A549 treated with DMSO at 1 μM for 4 hours (cell line): ENCODE measurements at places on chromosomes 4 and X. TPM values are rescaled to one million over a fixed set of nuclear protein-coding genes. Genes with fewer than 3 reads are reported as not detected.

TRAPPC11 gene
- total RNA-seq = 9.6 to 11.9 TPM (median 11.4 TPM) in 5 replicates

ATP7A gene
- 3.0 to 4.3 TPM (median 4.1 TPM) in 5 replicates for total RNA-seq

IGSF1 gene
- total RNA-seq = 0.39 to 0.68 TPM (median 0.42 TPM) in 5 replicates

MAGEE1 gene
- total RNA-seq = 3.7 to 5.4 TPM (median 5.3 TPM) in 5 replicates

DCHS2 gene
- 0.02 TPM in 1 of 5 replicates, not detected in the others for total RNA-seq

NPNT gene
- 0.19 to 0.41 TPM (median 0.22 TPM) in 5 replicates for total RNA-seq

SPACA5B gene
- not detected in 5 replicates for total RNA-seq

MID1 gene
- 34.9 to 64.0 TPM (median 58.8 TPM) in 5 replicates for total RNA-seq

EGFL6 gene
- total RNA-seq = 0.06 TPM in 1 of 5 replicates, not detected in the others

RNF150 gene
- total RNA-seq = 0.26 to 0.57 TPM (median 0.30 TPM) in 5 replicates

XG gene
- total RNA-seq = 0.04 TPM in 1 of 5 replicates, not detected in the others

SLC49A3 gene
- total RNA-seq = 0.09 to 0.29 TPM (median 0.14 TPM) in 4 of 5 replicates, not detected in the other

BTC gene
- total RNA-seq = 0.76 to 1.8 TPM (median 1.2 TPM) in 5 replicates

FAM241A gene
- 0.94 to 1.2 TPM (median 1.0 TPM) in 5 replicates for total RNA-seq

MAGEA2 gene
- 0.07 to 0.13 TPM (median 0.09 TPM) in 3 of 5 replicates, not detected in the others for total RNA-seq

ABCG2 gene
- 22.0 to 27.1 TPM (median 22.7 TPM) in 5 replicates for total RNA-seq

XAGE1A gene
- total RNA-seq = 16.0 to 35.5 TPM (median 20.7 TPM) in 4 of 5 replicates, not detected in the other

NSUN7 gene
- 0.27 to 0.58 TPM (median 0.30 TPM) in 5 replicates for total RNA-seq

OCRL gene
- total RNA-seq = 20.6 to 27.5 TPM (median 24.6 TPM) in 5 replicates

DGKQ gene
- 4.9 to 8.2 TPM (median 6.9 TPM) in 5 replicates for total RNA-seq

FAM120C gene
- 4.7 to 6.6 TPM (median 5.2 TPM) in 5 replicates for total RNA-seq

FAAH2 gene
- total RNA-seq = 0.05 to 0.36 TPM (median 0.10 TPM) in 3 of 5 replicates, not detected in the others

GPR82 gene
- not detected in 5 replicates for total RNA-seq

RGN gene
- 0.13 TPM in 1 of 5 replicates, not detected in the others for total RNA-seq

PABPC5 gene
- not detected in 5 replicates for total RNA-seq

NUP62CL gene
- 14.0 to 18.1 TPM (median 16.5 TPM) in 5 replicates for total RNA-seq

ACE2 gene
- 0.06 TPM in 1 of 5 replicates, not detected in the others for total RNA-seq

CXCL5 gene
- total RNA-seq = 49.1 to 77.1 TPM (median 59.0 TPM) in 5 replicates

SPINK2 gene
- not detected in 5 replicates for total RNA-seq

CFAP47 gene
- total RNA-seq = 0.02 TPM in 1 of 5 replicates, not detected in the others

CTAG2 gene
- total RNA-seq = not detected in 5 replicates

RBMX gene
- total RNA-seq = 228 to 332 TPM (median 238 TPM) in 5 replicates

CSAG1 gene
- total RNA-seq = 0.18 to 0.38 TPM (median 0.30 TPM) in 4 of 5 replicates, not detected in the other

TACR3 gene
- total RNA-seq = not detected in 5 replicates

C4orf54 gene
- not detected in 5 replicates for total RNA-seq

SSX4 gene
- total RNA-seq = not detected in 5 replicates
